A673 (cell line): ENCODE measurements at places on chromosomes 4 and X. TPM values are rescaled to one million over a fixed set of nuclear protein-coding genes. Genes with fewer than 3 reads are reported as not detected.
A peak's percentile ranks its signal among the peaks of the same experiment; 100 is the strongest.

HEPH gene
- total RNA-seq = not detected in 2 replicates

KIAA1210 gene
- total RNA-seq = not detected in 2 replicates

GSX2 gene
- total RNA-seq = not detected in 2 replicates

- DNase-seq = peak; percentile 6
These were observed 1.2 kb upstream of the CHIC1 start for GRCh38 chrX:73561801-73562200.

- DNase-seq = peak; percentile 17
These were observed 57.6 kb downstream of the MAPK10 start for GRCh38 chr4:86302251-86302650.

- DNase-seq = no peak
These were observed 105.2 kb upstream of the STX18 start for GRCh38 chr4:4647041-4647440.

- no peak for DNase-seq
These were observed 603.9 kb downstream of the INPP4B start for GRCh38 chr4:142242156-142242555.

DNA sequence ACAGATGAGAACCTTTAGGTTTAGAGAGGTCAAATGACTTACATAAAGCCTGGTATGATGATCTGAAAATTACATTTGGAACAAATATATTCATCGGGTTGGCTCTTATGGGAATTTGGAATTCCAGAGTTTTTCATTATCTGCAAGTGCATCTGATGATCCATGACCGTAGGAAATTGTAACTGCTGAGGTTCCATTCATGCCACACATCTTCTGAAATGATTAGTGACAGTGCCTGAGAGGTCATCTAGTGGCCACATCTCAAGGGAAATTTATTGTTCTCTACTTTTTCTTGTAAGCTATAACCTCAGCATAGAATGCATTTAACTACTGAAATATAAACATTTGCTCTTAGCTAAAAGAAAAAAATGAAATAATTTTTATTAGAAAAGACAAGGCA lies 105.8 kb upstream of the NWD2 start:
- no peak for DNase-seq

DNA sequence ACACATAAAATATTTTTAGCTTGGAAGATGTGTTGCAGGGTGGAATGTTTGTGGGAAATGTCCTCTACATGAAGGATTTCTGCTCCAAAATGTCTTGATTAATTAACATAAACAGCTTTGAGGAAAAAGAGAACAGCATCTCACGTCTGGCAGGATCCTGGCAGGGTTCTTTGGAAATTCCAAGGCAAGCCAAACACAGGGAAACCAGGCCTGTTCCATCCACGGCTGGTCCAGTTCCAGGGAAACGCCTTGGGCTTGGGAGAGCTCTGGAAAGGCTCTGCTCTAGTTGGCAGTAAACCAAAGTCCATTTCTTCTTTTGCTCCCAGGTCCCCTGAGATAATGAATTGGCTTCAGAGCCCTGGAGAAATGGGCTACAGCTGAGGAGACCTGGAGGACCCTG lies 42.4 kb upstream of the GAB1 start:
- no peak for DNase-seq

DNA sequence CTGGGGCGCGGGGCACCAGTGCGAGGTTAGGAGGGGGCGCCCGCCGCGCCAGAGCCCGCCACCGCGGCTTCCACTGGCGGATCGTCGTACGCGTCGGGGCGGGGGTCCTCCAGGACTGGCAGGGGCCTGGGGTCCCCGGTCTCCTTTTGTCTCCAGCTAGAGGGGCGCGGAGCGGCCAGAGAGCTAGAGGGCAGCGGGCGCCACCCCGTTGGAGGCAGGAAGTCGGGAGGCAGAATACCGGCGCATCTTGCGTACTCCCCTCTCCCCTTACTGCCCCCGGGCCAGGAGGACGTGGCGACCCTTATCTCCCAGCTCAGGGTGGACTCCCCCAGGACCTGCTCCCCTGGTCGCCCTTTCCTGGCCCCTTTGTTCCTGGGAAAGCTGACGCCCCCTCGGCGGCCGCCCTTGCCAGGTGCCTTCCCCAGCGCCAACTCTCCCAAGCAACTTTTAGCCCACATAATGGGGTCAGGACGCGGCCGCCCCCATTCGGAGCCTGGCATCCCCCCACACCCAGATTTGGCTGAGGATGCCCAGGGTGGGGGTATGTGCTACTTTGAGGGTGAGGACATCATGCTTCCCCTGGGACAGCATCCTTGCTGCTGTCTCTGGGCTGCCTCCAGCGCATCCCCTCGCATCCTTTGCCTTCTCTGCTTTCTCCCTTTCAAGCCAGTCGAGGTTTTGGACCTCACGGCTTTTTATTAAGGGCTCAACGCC lies 933 bp downstream of the CNKSR2 start:
- no peak for DNase-seq

DNA sequence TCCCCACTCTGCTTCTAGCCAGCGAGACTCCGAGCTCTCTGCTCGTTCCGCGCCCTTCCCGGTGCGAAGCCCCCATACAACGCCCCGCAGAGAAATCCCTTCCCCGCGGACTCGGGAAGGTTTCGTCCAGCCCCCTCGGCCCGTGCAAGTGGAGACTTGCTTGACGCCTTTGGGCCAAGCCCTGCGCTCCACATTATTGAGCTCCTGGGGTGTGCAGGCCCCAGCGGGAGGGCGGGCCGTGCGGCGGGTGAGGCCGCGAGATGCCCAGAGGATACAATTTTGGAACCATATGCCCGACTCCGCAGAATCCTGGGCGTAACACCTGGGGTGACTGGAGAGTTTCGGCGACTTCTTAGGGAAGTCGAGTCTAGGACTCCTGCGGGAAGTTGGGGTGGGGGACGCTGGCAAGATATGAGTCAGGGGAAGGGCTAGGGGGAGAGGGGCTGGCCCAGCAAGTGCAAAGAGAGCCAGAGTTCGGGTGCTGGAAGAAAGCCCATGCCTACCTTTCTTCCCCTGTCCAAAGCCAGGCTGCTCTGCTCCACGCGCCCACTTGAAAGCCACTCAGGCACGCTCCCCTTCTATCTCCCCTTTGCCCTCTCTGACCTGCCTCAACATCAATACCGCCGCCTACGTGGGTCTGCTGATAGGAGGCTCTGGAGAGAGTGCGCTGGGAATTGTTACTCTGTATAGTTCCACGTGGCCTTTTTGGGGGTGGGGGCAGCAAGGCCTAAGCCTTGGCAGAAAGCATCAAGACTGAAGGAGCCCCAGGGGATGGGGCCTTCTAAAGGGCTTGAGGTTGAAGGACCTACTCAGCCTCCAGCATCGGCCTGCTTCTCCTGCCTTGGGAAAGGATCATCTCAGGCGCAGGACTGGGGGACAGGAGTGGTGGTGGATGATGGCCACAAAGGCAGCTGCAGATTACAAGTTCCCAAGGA lies 1.2 kb upstream of the ELF4 start:
- DNase-seq = no peak

- DNase-seq = no peak
These were observed 13.6 kb upstream of the PTTG2 start for GRCh38 chr4:37946503-37947179.

DNA sequence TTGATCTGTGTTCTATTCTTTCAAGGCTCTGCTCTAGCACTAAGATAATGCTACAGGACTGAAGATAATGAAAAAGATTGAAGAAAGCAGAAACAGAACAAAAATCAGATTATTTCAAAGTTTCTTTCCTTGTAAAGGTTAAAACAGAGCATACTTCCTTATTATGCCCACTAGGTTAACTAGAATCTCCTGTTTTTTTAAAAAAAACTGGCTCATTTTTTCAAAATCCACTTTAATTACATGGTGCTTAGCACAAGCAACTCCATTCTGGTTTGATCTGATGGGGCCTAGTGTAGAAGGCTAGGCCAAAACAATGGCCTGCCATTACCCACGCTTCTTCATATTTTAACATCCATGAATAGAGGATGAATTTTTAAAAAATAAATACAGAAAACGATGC lies 1.2 kb upstream of the UBA6 start:
- DNase-seq = no peak

DNA sequence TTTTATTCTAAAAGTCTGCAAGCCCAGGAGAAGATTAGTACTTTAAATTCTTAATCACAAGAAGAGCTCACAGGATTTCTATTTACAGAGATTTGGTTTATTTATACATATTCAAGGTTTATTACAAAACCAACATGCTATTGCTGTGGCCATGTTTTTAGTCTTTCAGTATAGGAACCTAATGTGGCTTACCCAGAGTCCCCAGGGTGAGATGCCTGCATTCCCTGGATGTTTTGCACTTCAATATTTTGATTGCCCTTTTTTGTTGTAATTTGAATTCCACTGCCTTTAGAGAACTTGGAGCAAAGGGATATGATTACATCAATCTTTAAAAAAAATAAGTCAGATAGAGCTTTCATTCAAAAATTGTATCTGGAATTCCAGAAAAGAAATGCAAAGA lies 146.0 kb upstream of the FRMPD4 start:
- DNase-seq = no peak

DNA sequence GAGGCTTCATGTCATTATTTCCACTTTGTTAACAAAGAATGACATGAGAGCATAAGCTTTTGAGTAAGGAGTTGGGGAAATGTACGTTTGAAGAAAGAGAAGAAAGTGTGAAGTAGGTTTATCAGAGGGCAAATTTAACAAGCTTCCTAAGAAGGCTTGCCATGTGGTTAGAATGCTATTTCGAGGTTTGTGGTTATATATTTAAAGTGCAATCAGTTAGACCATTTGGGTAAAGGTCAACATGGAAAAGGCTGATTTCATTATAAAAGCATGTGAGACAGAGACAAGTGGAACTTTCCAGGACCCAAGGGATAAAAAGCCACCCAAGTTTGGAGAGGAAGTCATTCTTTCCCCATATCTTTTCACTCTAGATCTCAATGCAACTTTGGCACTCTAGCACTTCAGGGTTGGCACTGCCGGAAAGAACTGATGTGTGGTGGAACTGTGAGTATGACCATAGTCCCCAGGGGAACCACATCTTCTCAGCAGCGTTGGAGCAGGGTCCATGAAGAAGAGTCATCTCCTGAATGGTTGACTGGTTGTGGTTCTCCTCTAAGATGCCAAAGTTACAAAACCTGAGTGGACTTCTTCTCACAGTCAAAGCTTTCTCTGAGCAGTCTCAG lies 529.9 kb downstream of the MID1IP1 start:
- no peak for DNase-seq

DNA sequence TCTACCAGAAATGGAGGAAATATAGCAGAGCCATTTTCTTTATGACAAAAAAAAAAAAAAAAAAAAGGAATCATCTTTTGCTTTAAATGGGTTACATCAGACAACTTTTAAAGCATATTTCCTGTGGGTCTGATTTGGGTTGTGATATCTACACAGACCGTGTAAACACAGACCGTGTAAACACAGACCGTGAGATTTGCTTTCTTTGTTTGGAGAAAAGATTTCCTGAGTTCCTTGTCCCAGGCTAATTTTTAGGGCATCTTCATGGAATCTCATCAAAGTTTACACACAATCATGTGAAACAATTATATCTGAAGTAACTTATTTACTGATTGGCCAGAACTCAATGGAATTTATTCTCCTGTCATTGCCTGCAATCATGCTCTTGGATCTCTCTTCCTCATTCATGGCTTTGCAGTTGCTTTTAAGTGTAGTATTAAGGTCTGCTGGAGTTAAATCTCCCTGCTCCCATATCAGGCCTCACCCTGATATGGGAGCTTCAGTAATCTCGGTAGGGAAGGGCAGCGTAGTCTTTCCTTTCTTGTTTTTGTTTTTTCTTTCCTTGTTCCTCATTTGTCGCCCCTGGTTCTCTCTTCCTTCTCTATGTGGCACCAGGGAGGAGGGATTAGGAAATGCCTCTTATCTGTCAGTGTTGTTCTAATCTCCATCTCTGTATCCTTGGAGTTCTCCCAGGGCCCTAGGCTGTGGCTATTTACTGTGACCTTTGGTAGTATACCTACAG lies 248.6 kb upstream of the JADE1 start:
- DNase-seq = no peak

- peak; percentile 3 for DNase-seq
These were observed 760.2 kb downstream of the RAB28 start for GRCh38 chr4:12723849-12724447.
